Stimulated activated CD4-positive, alpha-beta T cell treated with anti-CD3 and anti-CD28 coated beads, Interleukin-15, amount 100 ng/mL, for 24 hours (primary cell): ENCODE measurements at places on chromosomes 13 and 19.

GRCh38 chr19:35852029-35852780, at the start of gene NPHS1:
Gene NPHS1, minus strand, starts transcription at chr19:35852504. Its CDS starts 667 bp downstream, at chr19:35851837.
- DNase-seq, result no peak

GRCh38 chr13:63472711-63473110, 2057.1 kb upstream of the PCDH20 start:
- DNase-seq, result no peak

- DNase-seq, result no peak
These were observed 82.0 kb upstream of the SHISA2 start for GRCh38 chr13:26133851-26134250.

DNA sequence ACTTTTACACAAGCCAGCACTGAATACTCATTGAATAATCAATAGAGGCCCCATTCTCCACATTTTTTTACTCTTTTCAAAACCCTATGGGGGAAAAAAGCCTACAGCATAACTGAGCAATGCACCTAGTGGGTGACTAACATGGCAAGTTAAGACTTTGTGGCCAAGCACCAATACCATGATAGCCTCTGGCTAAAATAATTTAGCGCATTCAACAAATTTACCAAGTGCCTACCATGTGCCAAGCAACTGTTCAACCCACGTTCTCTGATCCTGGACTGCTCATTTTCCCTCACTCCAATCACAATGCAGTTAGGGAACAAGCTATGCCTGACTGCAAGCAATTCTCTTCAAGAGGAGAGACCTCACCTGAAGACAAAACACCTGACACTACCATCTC, 3.0 kb downstream of the ANKRD10 start:
- DNase-seq, result no peak

GRCh38 chr19:41411100-41411967, 13.7 kb downstream of the BCKDHA start:
- DNase-seq, result no peak

DNA sequence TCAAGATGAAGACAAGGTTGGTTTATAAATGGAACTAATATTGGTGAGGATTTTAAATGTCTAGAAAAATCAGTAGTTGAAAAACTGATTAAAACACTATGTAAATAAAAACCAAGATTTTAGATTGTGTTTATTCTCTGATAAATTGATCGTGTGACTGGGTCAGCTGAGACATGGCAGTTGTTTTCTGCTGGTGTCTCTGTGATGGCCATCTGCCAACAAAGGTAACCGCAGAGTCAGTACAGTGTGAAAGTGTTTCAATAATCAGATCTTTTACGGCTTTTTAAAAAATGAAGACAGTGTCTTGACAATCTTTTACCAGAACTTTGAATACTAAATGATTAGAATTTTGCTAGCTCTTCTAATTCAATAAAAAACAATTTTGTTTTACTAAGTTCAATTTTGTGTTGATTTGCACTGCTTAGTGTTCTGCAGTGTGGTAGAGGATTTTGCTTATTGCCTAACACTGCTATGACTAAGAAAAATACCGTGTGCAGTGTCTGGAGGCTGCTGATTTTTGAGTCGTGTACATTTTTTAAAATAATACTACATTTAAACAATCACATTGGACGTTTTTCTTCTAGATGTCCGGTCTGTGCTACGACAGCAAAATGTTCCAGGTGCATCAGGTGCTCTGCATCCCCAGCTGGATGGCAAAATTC, 32.7 kb upstream of the GPR183 start:
- DNase-seq, result peak; percentile 60

GRCh38 chr19:21921691-21922180, 85.8 kb upstream of the ZNF43 start:
- DNase-seq, result no peak

GRCh38 chr13:71877256-71877653, 10.3 kb upstream of the DACH1 start:
- no peak for DNase-seq

- DNase-seq, result peak; percentile 34
These were observed 13.4 kb downstream of the TM6SF2 start for GRCh38 chr19:19259741-19260140.

- no peak for DNase-seq
These were observed 56.6 kb downstream of the MRPL57 start for GRCh38 chr13:21233086-21233485.

DNA sequence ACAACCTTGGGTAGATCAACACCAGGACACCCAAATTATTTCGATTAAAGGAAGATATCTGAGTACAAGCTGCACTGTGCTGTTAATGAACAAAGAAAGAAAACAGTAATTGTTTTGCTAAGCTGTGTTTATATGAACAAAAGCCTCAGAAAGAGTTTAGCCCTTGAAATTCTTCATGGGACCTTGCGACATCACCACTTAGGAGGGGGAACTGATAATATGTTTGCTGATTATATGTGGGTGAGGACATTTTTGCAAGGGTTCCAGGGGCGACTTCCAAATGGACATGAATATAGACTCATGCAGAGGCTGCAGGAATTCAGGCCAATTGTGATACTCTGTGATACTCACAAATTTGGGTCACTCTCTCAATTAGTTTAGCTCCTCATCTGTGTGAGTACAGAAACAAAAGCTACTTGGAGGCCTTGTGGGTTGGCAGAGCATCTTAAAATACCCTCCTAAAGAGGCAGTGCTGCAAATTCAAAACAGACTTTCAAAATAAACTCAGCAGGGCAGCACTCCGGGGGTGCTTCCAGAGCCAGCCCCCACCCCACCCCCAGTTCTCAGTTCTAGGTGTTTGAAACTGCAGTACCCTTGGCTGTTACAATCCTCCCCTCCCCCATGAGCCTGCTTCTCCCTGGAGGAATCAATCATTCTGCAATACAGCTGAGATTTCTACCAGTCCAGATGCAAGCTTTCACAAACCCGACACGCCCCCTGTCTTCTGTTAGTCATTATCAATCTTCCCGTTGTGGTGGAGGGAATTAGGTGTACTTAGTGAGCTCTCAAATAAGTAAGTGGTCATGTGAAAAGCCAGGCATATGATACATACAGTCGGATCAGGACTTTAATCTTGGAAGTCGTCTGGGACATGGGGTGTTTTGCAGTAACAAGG, 97.0 kb upstream of the MBNL2 start:
- peak; percentile 55 for DNase-seq

GRCh38 chr19:36060430-36060829, 5.7 kb downstream of the WDR62 start:
- DNase-seq, result peak; percentile 32

- DNase-seq, result no peak
These were observed 142.3 kb upstream of the EDNRB start for GRCh38 chr13:78060966-78061365.

DNA sequence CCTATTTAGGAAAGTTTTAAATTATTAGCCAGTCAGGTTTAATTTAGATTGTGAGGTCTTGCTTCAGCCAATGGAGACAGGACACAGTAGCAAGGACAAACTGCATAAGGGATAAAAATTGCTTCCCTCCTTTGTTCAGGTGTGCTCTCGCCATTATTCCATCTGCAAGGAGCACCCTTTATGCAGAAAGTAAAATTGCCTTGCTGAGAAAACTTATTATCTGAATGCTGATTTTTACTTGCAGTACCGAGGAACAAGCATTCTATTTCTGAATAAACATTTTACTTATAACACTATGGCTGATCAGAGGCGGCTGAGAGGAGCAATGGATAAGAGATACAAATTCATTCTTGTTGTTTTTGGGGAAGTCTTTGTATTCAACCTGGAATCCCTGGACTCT, 8.0 kb downstream of the CYP4F22 start:
- DNase-seq, result no peak

GRCh38 chr19:1466018-1466460, 13.0 kb downstream of the C19orf25 start:
- no peak for DNase-seq

- no peak for DNase-seq
These were observed 117.0 kb upstream of the SOX21 start for GRCh38 chr13:94829185-94829836.

- no peak for DNase-seq
These were observed 1197.5 kb downstream of the EFNB2 start for GRCh38 chr13:105338006-105338405.

DNA sequence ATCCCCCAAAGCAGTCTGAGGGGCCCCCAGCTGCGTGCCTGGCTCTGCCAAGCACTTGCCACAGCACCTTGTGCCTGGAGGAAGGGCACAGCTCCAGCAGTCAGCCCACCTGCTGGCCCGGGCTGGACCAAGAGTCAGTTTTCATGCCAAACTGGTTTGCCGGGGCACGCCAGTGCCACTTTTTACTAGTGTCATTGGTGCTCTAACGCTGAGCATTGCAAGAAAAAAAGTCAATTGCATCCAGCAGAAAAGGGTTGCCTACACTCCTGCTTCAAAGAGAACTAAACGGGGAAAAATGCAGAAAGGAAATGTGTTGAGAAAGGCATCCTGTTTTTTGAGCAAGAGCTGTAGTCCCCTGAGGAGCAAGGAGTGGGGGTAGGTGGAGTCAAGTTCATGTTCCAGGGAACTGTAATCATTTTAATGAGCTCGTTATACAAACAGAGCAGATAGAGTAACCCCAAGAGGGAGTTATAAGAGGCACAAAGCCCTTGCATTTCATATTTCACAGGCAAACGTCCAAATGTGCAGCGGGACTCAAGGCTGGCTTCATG, 68.4 kb downstream of the F2RL3 start:
- no peak for DNase-seq
